ENCODE measurements at places on chromosomes 2 and 18. TPM values are rescaled to one million over a fixed set of nuclear protein-coding genes. Genes with fewer than 3 reads are reported as not detected.
A peak's percentile ranks its signal among the peaks of the same experiment; 100 is the strongest.

GRCh38 chr18:8947566-8947965, 154.9 kb upstream of the NDUFV2 start:
- no peak for DNase-seq

DNA sequence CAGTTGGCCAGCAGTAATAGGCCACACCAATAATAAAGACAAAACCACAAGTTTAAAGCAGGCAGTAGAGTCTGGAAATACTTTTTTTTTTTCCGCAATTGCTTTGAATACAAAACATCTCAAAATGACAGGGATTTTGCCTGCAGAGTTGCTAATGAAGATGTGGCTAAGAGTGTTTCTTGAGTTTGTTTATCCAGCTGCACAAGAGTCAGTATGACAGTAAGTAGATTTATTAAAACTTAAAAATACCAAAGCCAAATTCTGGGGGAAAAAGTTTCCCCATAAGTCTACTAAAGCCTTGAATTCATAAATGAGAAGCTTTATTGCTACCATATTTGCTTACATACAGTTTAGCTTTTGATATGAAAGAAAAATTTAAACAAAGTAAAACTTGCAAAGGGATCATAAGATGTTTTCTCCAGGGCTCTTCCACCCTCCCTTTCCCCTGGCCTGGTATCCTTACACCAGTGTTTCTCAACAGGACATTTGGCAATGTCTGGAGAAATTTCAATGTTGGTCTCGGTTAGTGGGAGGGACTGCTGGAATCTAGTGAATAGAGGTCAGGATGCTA, 3.9 kb upstream of the DSEL start:
- no peak for DNase-seq

- DNase-seq: no peak
Observed at GRCh38 chr2:56185582-56186046, 1.8 kb downstream of the CCDC85A start.

GRCh38 chr18:74961596-74961995, 247.3 kb downstream of the PTGR3 start:
- DNase-seq: no peak

GRCh38 chr2:152716805-152717227, 445 bp downstream of the PRPF40A start:
- DNase-seq: peak; percentile 30

- no peak for DNase-seq
Observed at GRCh38 chr2:105641389-105641811, 103.3 kb upstream of the NCK2 start.

GRCh38 chr2:58304843-58305242, 63.7 kb upstream of the FANCL start:
- DNase-seq: no peak

GRCh38 chr2:127683757-127684156, 8.4 kb upstream of the LIMS2 start:
- DNase-seq: no peak

DNA sequence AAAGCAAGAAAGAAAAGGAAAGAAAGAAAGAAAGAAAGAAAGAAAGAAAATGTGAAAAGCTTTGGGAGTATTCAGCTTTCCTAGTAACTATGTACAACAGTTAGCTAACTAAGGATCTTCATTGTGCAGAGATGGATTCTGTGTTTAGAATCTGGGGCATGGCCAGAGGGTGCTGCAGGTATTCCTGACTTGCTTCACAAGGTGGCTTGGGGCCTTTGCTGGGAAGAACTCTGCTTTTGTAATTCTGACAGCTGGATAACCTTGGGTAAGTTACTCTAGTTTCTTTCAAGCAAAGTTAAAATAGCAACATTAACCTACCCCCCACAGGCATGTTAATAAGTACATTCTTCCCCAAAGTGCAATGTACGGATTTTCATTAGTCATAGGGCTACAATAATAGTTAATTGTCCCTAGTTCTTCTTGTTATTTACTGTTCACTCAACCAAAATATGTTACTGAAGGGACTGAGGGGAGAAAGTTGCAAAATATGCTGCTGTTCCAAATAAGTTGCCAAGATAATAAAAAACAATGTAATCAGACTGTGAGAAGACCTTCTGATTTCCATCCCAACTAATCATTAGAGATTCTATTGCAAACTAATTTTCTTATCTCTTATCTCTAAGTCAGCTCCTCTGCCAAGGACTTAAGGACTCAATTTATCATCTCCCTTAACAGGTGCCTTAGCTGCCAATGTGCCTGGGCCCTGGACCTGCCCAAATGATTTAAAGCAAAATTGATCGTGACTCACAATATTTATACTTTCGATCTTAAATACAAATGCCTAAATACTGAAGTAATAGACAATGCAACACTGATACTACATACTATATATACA, 50.3 kb downstream of the SERPINB8 start:
- DNase-seq: no peak

DNA sequence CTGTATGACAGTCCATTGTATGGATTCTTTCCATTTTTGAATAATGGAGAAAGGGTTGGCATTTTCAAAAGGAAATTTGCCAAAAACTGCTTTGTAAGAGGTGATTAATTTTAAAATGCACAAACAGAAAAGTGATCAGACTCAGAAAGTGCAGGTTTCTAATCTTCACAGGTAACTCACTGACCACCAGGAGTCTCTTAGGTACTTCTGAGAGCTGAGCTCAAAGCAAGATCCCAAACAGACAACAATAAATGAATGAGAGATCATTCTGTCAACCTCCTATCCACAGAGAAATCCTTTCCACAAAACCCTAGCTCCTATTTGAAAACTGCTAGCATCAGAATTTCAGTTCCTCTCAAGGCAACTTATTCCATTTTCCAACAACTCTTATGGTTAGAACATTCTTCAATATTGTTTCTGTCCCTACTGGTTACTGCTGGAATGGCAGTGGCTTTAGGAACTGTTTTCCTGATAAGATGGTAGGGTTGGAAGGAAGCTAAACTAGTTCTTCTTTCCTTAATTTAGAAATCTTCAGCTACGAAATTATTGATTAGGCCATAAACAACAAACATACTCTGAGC, 20.6 kb upstream of the HAAO start:
- DNase-seq: no peak

GRCh38 chr2:182015334-182016109, 29.9 kb downstream of the PPP1R1C start:
- DNase-seq: no peak

- DNase-seq: no peak
Observed at GRCh38 chr2:71609958-71610357, 156.6 kb downstream of the DYSF start.

DNA sequence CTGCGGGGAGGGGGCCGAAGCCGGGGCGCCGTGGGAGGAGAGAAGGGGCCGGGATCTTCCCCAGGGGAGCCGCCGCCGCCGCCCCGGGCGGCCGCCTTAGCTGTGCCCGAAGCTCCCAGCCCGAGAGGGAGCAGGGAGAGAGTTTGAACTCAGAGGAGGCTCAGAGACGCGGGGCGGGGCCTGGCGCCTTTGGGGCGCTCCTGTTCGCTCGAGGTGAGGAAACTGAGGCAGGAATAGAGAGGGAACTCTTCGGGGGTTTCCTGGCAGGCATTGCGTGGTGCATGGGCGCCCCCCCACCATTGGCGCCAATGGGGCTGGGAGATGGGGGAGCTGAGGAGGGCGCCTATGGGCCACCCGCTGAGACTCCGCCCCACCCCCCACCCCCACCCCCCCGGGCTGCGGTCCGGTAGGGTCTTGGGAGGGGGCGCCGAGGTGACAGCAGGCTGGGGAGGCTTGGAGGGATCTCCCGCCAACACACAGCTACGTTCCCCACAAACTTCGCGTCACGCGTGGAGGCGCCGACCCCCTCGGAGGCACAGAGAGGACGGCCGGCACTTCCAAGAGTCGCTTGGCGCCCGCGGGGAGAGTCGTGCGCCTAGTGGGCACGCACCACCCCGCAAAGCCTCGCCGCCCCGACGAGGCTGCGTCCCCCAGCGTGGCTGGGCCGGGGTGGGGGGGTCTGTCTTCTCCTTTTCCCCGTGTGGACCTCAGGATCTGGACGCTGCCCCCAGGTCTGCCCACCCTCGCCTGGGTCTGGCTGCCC, 680 bp downstream of the CTDSP1 start:
- DNase-seq: peak; percentile 32

DNA sequence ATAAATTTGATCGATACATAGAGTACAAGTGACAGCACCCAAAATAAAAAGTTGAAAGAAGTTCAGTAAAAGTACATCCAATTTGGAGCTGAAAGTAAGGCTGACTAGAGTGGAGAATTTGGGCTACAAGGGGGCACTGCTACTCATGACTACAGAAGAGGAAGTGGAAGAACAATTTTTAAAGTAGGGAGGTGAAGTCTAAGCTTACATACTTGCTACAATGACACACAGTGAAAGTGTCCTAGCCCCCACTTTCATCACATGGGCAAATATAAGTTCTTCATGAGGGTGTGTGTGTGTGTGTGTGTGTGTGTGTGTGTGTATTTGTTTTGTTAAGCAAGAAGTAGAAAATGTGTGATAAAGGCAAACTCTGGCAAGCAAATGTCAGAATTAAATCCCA, 45.7 kb downstream of the MAP3K2 start:
- no peak for DNase-seq

- DNase-seq: no peak
Observed at GRCh38 chr2:49251766-49252165, 97.5 kb upstream of the FSHR start.

- DNase-seq: no peak
Observed at GRCh38 chr2:42903821-42904575, 111.6 kb upstream of the HAAO start.

The LYPD6 gene
- total RNA-seq: not detected

The KCNE4 gene
- total RNA-seq: not detected

The CEBPZOS gene
- 30.7 TPM for total RNA-seq

The MAP3K20 gene
- 3.7 TPM for total RNA-seq

The OTOS gene
- total RNA-seq: not detected

The RIT2 gene
- total RNA-seq: not detected

The AAK1 gene
- total RNA-seq: 77.4 TPM

The SKA1 gene
- 36.3 TPM for total RNA-seq

The ZSWIM2 gene
- total RNA-seq: not detected

The THAP4 gene
- total RNA-seq: 38.8 TPM

The PRKAG3 gene
- total RNA-seq: not detected

The MC2R gene
- total RNA-seq: not detected

The MC5R gene
- not detected for total RNA-seq
